Dorsolateral prefrontal cortex (tissue), 122 donors: ENCODE measurements at places on chromosomes 13 and 19.
A peak's percentile ranks its signal among the peaks of the same experiment; 100 is the strongest.

GRCh38 chr13:110746438-110746837 is 32.9 kb downstream of the ING1 start:
- DNase-seq, result no peak

DNA sequence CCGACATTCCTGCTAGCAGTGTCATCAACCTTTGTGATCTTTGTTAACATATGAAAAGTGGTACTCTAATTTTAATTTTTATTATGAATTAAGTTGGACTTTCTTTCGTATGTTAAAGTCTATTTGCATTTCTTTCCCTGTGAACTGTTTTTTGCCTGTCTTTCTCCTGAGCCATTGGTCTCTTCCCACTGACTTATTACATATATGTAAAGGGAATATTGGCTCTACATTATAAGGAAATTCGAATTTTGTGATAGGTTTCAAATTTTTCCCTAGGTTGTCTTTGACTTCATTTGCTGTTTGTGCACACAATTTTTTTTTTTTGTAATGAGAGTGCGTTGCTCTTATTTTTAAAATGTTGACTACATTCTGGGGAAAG is 442 bp upstream of the CDC16 start:
- no peak for DNase-seq

GRCh38 chr19:56980906-56981305 is 138.9 kb upstream of the USP29 start:
- DNase-seq, result no peak

- no peak for DNase-seq
Measured at GRCh38 chr13:95858286-95859075, 181.5 kb downstream of the DNAJC3 start.

- DNase-seq, result no peak
Measured at GRCh38 chr19:48512504-48513288, 1.1 kb upstream of the LMTK3 start.

DNA sequence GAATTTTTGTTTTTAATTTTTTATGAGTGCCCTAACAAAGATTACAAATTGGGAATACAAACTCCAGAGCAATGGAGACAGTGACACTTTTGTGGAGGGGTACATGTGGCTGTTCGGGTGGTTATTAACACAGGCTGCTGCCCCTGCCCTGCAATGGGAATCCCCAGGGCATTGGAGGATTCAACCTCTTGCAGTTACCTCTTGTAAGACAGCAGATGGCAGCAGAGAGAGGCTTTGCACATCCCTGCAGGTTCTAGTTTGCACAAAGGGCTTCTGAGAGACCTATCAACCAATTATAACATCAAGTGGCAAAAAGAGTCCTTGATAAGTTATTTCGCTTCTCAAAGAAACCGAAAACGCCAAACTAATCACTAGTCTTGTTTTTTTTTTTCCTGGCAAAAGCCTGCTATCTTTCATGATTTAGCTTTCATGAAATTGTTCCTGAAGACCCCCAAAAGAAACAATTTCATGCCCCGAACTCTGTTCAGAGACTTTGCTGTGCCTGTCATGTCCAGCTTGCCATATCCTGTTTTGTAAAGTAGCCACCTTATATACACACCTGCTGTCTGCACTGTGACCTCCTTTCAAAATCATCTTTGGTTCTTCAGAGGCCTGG is 10.4 kb downstream of the GJB2 start:
- peak; percentile 53 for DNase-seq

- no peak for DNase-seq
Measured at GRCh38 chr19:29622166-29623070, 16.3 kb downstream of the POP4 start.

DNA sequence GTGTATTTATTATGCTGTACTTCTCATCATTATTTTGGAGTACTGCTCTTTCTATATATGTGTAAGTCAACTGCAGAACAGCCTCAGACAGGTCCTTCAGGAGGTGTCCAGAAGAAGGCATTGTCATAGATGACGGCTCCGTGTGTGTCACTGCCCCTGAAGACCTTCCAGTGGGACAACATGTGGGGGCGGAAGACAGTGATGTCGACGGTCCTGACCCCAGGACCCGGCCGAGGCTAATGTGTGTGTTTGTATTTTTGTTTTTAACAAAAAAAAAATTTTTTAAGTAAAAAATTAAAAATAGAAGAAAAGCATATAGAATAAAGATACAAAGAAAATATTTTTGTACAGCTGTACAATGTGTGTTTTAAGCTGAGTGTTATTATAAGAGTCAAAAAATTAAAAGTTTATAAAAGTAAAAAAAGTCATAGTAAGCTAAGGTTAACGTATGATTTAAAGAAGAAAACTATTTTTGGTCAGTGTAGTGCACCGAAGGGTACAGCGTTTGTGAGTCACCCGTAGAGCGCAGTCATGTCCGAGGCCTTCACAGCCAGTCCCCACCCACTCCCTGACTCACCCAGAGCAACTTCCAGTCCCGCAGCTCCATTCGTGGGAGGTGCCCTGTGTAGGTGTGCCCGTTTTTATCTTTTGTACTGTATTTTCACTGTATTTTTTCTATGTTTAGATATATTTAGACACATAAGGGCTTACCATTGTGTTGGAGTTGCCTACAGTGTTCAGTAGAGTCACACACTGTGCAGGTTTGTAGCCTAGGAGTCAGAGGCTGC is 42.2 kb upstream of the SPACA7 start:
- no peak for DNase-seq

DNA sequence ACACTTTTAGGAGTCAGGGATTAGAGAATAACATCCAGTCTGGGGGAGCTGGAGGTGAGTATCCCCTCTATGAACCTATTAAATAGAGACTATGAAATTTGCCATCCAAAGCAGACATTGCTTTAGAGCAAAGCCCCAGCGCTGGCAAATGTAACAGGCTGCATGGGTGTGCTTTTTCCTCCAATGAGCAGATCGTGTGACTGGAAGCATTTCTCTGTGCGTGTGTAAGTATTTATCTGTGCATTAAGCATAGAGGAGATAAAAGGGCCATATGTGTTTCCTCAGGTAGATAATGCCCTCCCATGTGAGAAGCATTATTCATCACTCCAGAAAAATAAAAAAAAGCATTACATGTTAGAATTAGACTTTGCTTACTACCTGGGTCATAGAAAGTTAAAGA is 924 bp downstream of the TNFSF13B start:
- no peak for DNase-seq

DNA sequence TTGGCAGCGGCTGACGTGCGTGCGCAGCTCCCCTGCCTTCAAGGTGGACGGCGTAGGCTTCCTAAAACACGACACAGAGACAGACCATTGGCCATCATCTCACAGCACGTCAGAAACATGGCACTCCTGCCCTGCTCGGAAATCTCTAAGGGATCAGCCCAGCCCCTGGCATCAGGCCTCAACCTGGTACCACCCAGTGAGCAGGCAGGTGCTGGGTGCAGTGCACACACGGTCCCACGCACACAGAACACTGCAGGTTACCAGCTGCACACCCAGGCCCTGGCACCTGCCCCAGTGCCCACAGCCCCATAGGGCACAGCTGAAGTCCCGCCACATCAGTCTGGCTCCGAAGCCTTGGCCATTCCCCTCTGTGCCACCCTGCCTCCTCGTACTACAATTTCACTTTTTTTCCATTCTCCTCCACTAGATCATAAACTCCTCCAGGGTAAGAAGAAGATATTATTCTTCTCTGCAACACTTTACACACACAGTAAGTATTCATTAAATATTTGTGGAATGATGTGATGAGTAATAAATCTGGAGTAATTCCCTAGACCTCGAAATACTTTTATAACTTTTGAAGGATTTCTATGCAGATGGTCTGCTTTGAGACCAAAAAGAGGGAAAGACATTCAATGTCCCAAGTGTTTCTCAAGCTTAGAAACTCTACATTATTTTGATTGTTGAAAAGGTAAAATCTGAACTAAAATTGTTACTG is 156.4 kb downstream of the COL4A1 start:
- DNase-seq, result no peak

- no peak for DNase-seq
Measured at GRCh38 chr13:103255587-103256301, 189.5 kb upstream of the SLC10A2 start.

- no peak for DNase-seq
Measured at GRCh38 chr19:58252102-58252685, 23.5 kb downstream of the ZNF544 start.

GRCh38 chr19:34879563-34879962 is 47.1 kb upstream of the ZNF30 start:
- no peak for DNase-seq

- DNase-seq, result no peak
Measured at GRCh38 chr19:31318790-31319425, 30.3 kb downstream of the TSHZ3 start.

- DNase-seq, result no peak
Measured at GRCh38 chr13:19791953-19792537, 9.3 kb upstream of the PSPC1 start.

DNA sequence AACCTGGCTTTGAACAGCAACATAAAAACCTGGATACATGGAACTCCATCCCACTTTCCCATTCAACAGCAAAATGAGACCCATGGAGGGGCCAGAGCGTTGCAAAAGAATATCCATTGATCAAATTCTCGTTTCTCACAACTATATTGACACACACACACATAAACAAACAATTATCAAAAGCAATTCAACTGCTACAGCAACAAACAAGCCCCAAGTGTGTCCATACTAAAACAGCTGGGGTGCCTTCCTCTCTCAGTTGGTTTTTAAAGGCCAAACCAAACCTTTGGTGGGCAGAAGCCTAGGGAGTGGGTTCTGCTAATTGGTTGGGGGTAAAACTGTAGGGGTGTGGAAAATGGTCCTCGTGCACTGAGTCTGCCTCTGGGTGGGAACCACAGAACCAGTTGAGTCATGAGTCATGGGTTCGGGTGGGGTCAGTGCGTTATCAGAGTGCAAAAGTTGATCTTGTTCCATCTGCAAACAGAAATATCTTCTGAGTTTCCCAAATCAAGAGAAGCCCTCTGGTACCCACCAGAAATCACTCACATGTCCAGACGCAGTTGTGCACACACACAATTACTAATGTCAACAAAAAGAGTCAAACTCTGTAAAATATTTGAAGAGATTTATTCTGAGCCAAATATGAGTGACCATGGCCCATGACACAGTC is 18.5 kb downstream of the GPR42 start:
- DNase-seq, result no peak

DNA sequence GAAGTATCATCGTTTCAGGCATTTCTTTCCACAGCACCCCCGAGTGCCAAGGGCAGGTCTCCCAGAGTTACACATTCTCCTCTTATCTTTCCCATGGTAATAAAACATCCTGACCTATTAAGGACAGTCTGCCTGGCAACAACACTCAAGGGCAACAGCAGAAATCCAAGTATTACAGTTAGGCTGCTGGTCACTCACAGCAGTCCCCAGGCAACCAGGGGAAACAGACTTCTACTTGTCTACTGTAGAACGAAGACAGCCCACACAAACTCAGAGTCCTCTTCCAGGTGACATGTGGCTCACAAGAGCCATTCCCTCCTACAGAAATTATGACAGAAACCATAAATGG is 24.3 kb downstream of the RCBTB1 start:
- DNase-seq, result no peak

GRCh38 chr13:105316731-105317130 is 1218.7 kb downstream of the EFNB2 start:
- no peak for DNase-seq
